ENCODE measurements at places on chromosomes 7 and 10. TPM values are rescaled to one million over a fixed set of nuclear protein-coding genes. Genes with fewer than 3 reads are reported as not detected.

DNA sequence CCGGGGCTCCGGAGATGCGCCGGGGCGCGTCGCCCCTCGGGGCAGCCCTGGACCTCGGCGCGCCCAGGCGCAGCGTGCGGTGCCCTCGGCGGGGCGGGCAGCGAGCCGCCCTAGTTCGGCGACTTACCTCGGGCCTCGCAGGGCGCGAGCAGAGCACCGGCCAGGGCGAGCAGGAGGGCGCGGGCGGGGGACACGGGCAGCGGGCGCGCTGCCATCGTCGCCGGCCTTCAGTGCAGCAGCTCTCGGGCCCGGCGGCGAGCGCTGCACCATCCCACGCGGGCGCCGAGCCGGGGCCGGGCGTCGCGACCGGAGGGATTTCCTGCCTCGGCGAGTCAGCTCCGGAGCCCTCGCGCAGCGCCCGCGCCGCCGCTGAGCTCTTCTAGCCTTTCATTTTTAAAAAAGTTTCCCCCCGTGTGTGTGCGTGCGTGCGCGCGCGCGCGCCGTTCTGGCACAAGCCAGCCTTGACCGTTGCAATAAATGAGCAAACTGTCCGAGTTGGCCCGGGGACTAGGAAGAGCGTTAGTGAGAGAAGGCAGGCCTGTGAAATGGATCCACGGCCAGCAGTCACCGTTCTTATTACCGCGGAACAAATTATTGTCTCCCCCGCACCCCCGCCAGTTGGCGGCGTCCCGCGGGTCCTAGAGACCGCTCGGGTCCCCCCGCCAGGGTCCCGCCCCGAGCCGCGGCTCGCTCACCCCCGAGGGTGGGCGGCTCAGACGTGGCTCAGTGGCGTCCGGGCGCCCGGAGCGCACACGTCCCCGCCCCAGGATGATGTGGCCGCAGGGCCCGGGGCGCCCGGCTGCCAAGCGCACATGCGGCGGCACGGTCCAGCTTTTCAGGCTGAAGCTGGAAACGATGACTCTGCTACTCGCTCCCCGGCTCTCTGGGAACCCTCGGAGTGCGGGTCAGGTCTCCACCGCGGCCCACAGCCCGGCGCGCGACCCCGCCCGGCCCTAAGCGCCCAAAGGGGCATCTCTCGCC lies at the start of gene ADAM12:
ADAM12 (minus strand) TSS at position 547 of the 981 bp plus-strand sequence; CDS start at position 215, 332 bp downstream.
- no peak for DNase-seq

Gene CLRN3
- 40.8 TPM for total RNA-seq

DNA sequence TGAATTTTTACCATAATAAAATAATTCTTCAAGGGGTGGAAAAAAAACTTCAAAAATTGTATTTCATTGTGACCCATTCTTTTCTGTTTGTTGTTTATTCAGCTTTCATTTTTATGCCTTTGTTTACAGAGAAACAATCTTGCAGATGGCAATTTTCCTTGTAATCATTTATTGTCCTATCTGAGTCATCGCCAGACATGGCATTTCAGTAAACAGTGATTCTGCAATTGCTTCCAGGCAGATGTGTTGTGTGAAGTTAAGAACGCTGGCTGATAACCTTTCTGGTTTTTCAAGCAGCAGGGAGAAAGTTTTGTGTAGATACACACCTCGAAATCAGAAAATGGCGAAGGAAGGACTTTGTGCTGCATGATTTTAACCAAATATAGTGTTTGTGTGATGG lies 80.7 kb upstream of the RPA3 start:
- no peak for DNase-seq

Gene HOXA9
- 0.17 TPM for total RNA-seq

Gene SH2D4B
- total RNA-seq = not detected
